ENCODE measurements at places on chromosomes 3 and 15.

- DNase-seq, result no peak
Observed at GRCh38 chr3:184391266-184391665, 11.4 kb downstream of the CHRD start.

GRCh38 chr3:89002191-89002590, 105.2 kb upstream of the EPHA3 start:
- no peak for DNase-seq

DNA sequence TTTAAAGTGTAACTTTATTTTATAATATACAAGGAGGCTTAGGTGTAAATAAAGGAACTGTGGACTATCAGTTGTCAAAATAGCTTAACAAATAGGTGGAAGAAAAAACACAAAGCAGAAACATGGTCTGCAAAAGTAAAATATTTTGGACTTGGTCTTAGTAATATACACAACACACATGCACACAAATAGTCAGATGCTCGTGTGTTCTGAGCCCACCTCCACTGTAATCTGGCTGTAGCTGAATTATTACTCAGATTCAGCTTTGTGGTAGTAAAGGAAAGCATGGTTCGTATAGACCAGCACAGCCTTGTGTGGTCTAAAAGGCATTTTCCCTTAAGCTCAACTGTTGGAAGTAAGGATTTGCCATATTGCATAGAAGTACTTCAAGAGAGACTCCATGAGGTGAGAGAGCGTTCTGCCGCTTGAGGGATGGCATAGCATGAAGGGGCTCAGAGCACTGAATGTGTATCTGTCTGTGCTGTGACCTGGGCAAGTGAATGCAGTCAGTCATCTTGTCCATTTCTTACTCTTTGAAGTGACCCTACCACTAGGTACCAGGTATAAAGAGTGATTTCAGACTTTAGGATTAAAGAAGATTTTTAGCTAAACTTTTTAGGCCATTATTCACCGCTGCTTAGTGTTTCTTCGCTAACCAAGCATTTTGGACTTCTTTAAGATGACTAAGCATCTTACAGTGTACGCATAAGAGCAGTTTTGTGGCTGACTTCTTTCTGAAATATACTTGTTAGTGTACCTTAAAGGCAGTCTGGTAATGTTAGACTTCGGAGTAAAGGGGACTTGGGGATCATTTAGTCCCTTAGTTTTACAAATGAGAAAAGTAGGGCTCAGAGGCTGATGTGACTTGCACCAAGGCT, 15.2 kb downstream of the TPM1 start:
- no peak for DNase-seq

DNA sequence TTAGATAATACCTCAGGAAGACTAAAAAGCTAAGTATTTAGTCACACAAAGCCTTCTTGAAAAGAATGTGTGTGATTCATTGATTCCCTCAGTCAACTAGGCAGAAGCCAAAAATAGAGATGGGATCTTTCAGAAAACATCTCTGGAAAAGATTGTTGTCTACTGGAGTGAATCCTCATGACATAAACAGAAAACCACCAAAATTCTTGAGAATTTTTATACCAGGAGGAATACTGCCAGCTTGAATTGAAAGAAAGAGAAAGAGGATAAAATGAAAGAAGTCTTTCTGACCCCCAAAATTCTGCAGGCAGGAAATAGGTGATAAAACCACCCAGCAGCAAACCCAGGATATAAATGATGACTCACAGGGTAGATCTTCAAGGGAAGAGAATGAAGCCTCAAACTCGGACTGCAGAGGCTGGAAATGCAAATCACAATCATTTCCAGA, 363.1 kb upstream of the PLSCR5 start:
- DNase-seq, result no peak

GRCh38 chr3:190780524-190780923, 82.0 kb downstream of the GMNC start:
- no peak for DNase-seq

DNA sequence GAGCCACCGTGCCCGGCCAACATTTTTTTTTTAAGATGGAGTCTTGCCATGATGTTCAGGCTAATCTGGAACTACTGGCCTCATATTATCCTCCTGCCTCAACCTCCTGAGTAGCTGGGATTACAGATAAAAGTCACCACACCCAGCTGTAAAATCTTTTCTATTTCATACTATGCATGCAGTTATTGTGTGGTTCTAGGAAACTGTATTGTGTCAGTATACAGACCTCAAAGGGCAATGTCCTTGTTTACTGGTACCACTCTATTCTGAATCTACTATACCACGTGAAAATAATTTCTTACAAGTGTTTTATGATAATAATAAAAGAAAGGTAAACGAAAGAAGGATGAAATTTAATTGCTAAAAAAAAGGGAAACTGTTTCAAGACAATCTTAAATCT, 123.5 kb upstream of the PTX3 start:
- no peak for DNase-seq

- DNase-seq, result no peak
Observed at GRCh38 chr15:73153024-73153423, 100.8 kb downstream of the NEO1 start.

GRCh38 chr3:126256251-126256650, 75.9 kb upstream of the ALDH1L1 start:
- DNase-seq, result no peak

DNA sequence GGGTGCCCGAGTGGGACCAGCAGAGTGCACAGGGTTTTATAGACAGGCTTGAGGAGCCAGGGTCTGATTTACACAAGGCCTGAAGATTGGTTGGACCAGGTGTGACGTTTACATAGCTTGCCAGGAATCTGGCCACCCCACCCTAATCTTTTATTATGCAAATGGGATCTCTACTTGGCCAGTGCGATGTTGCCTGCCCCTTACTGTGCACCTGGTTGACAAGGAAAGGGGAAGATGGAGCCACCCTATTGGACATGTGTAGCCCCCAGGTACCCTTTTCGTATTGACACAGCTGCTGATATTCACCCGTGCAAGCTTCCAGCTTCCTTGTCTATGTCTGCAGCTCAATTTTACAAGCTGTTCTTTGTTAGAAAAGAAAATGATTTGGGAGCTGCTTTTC, 132.0 kb downstream of the ARNT2 start:
- DNase-seq, result no peak

- DNase-seq, result no peak
Observed at GRCh38 chr15:64596701-64597476, 136.5 kb downstream of the ZNF609 start.

GRCh38 chr3:67294341-67294740, 296.2 kb downstream of the KBTBD8 start:
- no peak for DNase-seq

- DNase-seq, result no peak
Observed at GRCh38 chr3:29919571-29919970, 638.7 kb downstream of the RBMS3 start.

DNA sequence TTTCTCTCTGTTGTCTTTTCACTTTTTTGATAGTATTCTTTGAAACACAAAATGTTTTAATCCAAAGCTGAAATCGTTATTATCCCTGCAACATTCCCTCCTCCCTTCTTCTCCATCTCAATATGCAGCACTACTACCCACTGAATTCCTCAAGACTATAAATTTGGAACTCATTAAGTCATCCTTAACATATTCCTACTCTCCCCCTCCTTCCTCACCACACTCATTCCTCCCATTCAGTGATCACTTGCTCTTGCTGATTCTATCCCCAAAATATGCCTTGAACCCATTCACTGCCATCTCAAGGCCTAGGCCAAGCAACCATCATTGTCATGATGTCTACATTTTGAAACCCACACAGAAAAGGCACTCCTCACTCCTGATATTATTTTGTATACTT, 2.4 kb upstream of the PIK3R4 start:
- no peak for DNase-seq

DNA sequence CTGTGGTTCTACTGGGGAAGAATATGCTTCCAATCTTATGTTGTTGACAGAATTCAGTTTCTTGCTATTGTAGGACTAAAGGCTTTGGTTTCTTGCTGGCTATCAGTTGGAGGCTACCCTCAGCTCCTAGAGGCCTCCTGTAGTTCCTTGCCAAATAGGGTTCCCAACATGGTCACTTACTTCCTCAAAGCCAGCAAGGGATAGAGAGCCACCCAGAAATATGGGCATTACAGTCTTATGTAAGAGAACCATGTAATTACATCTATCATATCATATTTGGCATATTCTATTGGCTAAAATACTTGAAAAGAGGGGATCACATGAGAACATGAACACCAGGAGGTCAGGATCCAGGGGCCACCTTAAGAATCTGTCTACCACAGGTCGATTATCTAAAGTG, 6.2 kb upstream of the COX17 start:
- DNase-seq, result peak; percentile 17

DNA sequence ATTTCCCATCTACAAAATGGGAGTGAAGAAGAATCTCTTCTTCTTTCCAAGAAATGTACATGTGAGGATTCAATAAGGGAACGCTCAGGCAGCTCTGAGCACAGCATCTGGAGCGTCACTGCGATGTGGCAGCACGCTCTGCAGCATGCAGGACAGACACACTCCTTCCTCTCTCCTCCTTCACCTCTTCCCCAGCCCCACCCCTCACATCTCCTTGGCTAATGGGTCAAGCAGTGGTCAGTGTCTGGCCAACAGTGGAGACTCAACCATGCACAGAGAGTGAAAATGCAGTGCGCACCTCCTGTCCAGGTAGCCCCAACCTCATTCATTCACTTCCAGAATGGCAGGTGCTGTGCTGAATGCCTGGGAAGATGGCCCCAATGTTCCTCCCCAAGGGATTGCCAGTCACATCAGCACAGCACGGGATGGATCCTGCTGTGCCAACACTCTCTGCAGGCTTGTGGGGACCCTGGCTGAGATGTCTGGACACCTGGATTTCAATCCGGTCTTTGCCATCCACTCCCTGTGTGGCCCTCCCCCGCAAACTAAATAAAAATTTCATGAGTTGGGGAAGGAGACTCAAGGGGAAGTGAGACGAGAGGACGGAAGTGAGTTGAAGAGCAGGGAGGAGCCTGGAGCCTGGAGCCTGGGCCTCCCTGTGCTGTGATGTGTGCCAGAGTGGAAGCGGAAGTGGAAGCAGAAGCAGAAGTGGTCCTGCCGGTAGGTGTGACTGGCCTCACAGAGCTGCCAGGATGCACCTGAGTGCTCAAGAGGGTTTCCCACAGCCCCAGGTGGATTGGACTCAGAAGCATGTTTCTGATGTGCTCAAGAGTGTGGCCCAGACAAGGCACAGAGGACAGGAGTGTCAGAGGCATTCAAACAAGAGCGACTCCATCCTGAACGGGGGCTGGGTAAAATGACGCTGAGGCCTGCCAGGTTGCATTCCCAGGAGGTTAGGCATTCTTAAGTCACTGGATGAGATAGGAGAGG, 163.9 kb downstream of the SMAD6 start:
- peak; percentile 86 for DNase-seq

GRCh38 chr15:60379525-60380274, 18.1 kb downstream of the ANXA2 start:
- no peak for DNase-seq

GRCh38 chr15:25664761-25665160, 198.4 kb downstream of the ATP10A start:
- DNase-seq, result no peak

GRCh38 chr15:59516655-59517461, 78.9 kb downstream of the FAM81A start:
- no peak for DNase-seq

- no peak for DNase-seq
Observed at GRCh38 chr3:107404727-107405469, 27.7 kb downstream of the CCDC54 start.

DNA sequence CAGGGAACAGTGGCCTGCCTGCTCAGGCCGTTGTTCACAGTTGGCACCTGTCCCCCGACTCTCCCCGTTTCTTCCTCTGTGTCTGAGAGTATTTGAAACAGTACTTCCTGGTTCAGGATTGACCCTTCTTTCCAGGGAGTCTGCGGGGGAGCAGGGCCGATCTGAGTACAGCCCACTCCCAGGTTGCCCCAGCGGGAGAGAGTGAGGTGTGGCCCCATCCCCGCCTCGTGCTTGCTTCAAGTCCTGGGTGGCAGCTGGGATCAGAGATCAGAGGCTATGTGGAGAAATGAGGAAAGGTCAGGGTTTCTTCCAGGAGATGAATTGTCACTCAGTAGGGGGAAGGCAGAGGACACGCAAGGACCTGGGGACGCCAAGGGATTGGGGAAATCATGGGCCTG, 6.5 kb upstream of the DLL4 start:
- no peak for DNase-seq

DNA sequence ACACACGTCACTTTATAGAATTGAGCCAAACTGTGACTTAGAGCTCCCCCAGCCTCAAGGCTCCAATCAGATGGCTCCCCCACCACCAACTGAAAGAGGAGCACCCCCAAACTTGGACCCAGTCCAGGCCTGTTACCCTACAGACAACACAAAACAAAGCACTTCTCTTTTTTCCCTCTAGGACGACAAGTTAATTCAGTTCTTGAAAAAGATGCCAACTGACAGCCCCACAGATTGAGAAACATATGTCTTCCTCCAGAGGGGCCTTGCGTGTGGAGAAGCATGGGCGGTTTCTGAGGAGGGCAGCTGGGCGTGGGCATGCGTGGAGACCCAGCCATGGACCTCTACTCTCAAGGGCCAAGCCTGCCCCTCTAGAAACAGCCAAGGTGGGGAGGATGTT, 229.5 kb downstream of the SHQ1 start:
- peak; percentile 63 for DNase-seq

DNA sequence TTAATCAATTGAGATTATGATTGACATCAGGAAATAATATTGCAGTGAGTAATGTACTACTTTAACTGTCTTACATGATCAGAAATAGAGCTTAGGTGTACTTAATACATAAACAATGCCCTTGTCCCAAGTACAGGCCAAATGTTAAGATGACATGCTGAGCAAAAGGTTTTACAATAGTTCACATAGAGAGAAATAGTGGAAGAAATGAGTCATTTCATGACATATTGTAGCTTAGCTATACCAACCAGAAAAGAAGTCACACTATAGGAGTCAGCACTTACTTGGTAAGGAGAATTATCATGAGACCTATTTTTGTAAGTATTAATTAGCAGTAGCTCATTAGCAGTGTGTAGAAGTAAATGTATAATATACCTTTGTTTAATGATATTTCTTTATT, 96.4 kb upstream of the NANOGP8 start:
- no peak for DNase-seq
